ENCODE measurements at places on chromosomes 12 and 14.

- no peak for DNase-seq
These were observed 6.8 kb downstream of the LTA4H start for GRCh38 chr12:96028538-96028937.

GRCh38 chr12:46983959-46984841 lies 95.2 kb upstream of the PCED1B start:
- DNase-seq, result no peak

- DNase-seq, result no peak
These were observed 516.8 kb downstream of the NOVA1 start for GRCh38 chr14:26081043-26081442.

GRCh38 chr12:16076970-16077522 lies 165.9 kb downstream of the DERA start:
- no peak for DNase-seq

All from stimulated activated CD8-positive, alpha-beta memory T cell treated with anti-CD3 and anti-CD28 coated beads, Interleukin-2, amount 100 ng/mL, for 1 hour (primary cell).